ENCODE measurements at places on chromosomes 3 and 15.
A peak's percentile ranks its signal among the peaks of the same experiment; 100 is the strongest.

GRCh38 chr3:46406788-46407611, at the start of the genes CCR5AS and CCRL2:
Gene CCR5AS, minus strand, starts transcription at chr3:46407066.
Gene CCRL2, plus strand, starts transcription at chr3:46407259. Its CDS starts 821 bp downstream, at chr3:46408080.
- peak; percentile 92 for DNase-seq

GRCh38 chr15:66071921-66072295, 181.6 kb downstream of the MEGF11 start:
- no peak for DNase-seq

GRCh38 chr3:83092521-83093221, 1331.2 kb upstream of the GBE1 start:
- no peak for DNase-seq

DNA sequence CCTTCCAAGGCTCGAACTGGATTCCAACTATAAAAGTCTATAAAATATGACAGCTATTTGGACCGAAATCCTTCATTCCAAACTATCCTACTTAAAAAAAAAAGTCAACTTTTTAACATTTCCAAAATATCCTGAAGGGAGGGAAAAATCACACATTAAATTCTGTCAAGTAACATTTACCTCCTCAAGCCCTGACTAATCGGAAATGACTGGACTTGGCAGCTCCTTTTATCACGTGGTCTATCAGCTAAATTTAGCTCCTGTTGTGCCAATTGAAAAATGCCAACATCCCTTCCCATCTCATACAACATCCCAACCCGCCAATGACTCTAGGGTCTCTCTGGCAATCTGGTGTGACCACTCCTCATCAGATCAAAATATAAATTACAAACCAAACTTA, 297.9 kb downstream of the FHIT start:
- no peak for DNase-seq

DNA sequence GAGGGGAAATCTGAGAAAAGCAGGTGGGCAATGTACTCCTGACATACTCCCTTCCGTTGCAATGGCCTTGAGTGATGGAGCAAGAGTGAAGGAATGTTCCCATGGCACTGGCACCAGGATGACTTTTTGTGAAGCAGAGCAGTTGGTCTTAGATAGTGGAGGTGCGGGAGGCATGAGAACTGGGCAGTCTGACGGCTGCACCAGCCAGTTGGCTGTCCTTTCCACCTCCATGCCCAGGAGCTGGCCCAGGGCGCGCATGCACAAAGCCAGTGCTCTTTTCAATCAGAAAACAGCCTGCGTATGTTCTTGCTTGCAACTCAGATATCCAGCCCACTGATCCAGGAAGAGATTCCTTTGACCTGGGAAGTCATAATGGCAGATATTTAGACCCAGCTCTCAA, 136.8 kb downstream of the PGPEP1L start:
- DNase-seq: no peak

DNA sequence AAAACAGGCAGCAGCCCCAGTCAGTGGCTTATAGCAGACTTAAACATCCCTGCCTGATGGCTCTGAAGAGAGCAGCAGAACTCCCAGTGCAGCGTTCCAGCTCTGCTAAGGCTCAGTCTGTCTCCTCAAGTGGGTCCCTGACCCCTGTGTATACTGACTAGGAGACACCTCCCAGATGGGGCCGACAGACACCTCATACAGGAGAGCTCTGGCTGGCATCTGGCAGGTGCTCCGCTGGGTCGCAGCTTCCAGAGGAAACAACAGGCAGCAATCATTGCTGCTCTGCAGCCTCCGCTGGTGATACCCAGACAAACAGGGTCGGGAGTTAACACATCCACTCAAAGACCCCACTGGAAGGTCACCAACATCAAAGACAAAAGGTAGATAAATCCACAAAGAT, 93.5 kb downstream of the RFX7 start:
- no peak for DNase-seq

DNA sequence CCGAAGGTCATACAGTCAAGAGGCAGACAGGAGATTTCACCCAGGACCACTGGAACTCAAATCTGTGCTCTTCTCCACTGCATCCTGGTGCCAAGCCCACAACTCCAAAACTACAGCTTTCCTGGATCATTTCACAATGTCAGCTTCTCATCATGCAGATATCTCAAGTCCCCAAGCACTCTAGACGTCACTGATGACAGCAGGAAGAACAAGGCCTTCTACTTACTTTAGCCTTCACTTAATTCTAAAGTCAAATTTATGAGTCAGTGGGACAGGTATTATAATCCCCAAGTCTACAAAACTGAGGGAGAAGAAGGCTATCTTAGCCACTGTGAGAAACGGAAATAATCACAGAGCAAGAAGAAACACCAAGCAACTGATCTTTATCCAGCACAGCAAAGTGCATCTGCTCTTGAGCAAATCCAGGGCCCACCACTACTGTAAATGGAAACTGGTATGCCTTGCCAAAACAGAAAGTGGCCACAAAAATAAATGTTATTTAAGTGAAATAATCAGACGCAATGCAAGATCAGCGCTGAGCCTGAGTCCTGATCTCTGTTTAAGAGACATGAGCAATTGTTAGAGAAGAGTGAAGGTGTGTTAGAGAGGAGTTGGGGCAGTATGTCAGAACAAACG, 928 bp downstream of the RAD18 start:
- DNase-seq: no peak

DNA sequence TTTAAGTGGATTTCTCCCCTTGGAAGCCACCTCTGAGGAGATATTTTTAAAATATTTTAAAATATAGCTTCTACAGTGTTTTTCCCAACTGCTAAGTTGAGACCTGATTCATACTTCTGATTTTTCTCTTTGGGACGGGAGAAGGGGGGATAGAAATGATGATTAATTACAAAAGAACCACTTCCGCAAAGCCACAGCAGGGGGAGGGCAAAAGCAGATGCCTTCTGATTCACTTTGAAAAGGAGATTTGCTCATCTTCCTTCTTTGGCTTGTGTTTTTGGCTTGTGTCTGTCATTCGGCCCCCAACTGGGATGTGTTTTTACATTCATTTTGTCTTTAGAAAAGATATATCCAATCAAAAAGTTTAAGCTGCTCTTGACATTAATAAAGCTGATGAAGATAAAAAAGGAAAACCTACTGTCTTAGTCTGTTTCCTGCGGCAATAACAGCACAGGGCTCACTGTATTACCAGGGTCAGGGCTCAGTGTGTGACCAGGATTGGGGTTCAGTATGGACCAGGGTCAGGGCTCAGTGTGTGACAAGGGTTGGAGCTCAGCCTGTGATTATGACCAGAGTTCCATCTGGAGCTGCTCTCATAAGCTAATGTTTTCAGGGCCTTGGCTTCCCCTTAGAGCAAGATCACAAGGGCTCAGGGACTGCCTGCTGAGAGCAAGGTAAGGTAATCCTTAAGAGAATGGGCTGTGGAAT, 223.2 kb downstream of the MTHFS start:
- peak; percentile 77 for DNase-seq

DNA sequence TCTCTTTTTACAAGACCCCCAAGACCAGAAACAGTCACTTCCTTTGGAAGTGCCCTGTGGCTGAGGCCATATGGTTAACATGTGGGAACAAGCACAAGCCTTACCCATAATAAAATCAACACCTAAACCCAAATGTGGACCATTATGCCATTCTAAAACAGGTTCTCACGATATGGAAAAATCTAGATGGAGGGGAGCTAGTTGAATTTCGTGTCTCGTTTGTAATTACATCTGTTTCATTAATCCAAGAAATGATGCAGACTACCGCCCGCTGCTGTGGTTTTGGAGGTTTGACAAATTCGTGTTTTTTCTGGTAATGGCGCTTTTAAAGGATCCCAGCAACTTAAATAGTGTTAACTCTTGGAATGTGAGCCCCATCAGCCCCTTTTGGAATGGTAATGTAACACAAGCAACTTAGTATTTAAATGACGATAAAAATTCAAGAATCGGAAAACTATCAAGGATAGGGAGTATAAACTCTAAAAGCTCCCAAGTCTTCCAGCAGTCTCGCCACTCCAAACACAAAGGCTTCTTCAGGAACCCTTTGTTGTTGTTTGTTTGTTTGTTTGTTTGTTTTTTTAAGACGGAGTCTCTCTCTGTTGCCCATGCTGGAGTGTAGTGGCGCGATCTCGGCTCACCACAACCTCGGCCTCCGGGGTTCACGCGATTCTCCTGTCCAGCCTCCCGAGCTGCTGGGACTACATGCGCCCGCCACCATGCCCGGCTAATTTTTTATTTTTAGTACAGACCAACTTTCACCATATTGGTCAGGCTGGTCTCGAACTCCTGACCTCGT, 1.1 kb downstream of the CNBP start:
- peak; percentile 25 for DNase-seq

Measured in suppressor macrophage treated with lipopolysaccharide for 1 hour (primary cell).